ENCODE measurements at places on chromosomes 3 and 15.

DNA sequence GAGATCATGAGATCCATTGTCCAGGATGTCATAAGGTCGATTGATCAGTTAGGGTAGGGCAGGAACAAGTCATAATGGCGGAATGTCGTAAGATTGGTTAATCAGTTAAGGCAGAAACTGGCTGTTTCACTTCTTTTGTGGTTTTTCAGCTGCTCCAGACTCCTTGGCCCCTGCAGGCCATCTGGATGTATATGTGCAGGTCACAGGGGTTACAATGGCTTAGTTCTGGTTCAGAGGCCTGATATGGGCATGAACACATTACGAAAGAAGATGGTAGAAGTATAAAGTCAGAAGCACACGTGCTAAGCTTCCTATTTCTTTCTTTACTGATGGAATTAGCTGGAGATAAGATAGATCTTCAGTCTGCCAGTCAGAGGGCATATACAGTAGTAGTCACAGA, 315.4 kb upstream of the LRRC3B start:
- no peak for DNase-seq

- DNase-seq = peak; percentile 57
Measured at GRCh38 chr3:7779331-7779730, 722.3 kb upstream of the LMCD1 start.

GRCh38 chr3:141291559-141292355, 60.1 kb downstream of the PXYLP1 start:
- no peak for DNase-seq

- DNase-seq = no peak
Measured at GRCh38 chr3:120102232-120102631, 8.0 kb upstream of the GSK3B start.

DNA sequence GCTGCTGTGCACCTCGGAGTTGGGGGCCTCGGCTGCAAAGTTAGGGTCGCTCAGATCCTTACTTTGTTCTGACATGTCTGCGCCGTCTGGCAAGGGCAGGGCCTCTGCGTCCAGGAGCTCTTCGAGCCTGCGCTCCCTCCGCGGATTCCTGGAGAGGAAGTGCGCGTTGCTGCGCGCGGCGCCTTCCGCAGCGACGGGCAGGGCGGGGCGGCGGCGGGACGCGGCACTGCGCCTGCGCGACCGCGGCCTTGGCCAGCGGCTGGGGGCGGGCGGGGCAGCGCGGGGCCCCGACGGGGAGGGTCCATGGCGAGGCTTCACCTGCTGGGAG, at the start of gene NDN:
Gene NDN, minus strand, starts transcription at position 163 of the 328 bp plus-strand sequence. Its CDS starts 88 bp downstream, at position 75.
- no peak for DNase-seq

- no peak for DNase-seq
Measured at GRCh38 chr15:73318463-73319351, 50.1 kb downstream of the HCN4 start.

DNA sequence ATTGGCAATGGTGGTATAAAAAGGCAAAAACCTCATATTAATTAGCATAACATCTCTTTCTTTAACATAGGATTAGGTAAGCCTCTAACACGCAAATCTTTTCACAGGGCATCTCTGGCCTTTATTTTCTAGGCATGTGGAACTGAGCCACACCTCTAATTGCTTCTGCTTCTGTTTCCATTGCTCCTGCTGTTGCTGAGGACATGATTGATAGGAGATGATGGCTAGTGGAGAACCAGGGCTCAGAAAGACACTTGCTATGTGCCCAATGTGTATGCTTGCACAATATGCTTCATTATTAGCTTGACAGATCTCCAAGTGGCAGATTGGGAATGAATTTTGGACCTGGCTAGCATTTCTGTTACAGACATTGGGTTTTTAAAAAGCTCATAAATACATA, 114.5 kb downstream of the EPHA3 start:
- DNase-seq = no peak

- DNase-seq = no peak
Measured at GRCh38 chr3:195886181-195887141, 21.9 kb downstream of the TNK2 start.

- DNase-seq = no peak
Measured at GRCh38 chr3:194212845-194213331, 76.9 kb downstream of the HES1 start.

DNA sequence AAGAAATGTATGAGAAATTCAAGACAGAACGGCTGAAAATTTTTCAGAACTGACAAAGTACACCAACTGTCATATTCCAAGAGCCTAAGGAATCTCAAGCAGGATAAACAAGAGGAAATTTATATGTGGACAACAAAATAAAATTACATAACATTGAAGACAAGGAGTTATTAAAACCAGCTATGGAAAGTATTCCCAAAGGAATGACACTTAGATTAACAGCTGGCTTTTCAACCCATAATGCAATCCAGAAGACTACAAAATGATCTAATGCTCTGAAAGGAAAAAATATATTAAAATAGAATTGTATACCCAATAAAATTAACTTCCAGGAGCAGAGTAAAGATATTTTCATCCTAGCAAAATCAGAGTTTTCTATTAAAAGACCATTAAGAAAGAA, 132.2 kb upstream of the BNIP2 start:
- no peak for DNase-seq

DNA sequence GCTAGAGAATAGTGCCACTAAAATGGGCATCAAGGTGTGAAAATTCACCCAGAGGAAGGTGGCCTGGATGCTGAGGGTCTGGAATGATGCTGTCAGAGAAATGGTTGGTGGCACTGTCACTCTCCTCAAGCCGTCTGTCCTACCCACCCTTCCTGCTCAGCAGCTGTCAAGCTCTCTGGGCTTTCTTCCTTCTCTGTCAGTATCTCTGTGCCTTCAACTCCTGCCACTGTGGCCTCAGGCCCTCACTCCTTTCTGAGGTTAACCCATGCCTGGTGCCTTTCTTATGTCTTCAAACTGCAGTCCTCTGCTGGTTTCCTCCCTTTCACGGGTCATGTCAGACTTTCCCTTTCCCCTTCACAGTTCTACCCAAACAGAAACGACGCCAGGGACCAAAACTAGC, 4.4 kb downstream of the MYO5C start:
- DNase-seq = no peak

DNA sequence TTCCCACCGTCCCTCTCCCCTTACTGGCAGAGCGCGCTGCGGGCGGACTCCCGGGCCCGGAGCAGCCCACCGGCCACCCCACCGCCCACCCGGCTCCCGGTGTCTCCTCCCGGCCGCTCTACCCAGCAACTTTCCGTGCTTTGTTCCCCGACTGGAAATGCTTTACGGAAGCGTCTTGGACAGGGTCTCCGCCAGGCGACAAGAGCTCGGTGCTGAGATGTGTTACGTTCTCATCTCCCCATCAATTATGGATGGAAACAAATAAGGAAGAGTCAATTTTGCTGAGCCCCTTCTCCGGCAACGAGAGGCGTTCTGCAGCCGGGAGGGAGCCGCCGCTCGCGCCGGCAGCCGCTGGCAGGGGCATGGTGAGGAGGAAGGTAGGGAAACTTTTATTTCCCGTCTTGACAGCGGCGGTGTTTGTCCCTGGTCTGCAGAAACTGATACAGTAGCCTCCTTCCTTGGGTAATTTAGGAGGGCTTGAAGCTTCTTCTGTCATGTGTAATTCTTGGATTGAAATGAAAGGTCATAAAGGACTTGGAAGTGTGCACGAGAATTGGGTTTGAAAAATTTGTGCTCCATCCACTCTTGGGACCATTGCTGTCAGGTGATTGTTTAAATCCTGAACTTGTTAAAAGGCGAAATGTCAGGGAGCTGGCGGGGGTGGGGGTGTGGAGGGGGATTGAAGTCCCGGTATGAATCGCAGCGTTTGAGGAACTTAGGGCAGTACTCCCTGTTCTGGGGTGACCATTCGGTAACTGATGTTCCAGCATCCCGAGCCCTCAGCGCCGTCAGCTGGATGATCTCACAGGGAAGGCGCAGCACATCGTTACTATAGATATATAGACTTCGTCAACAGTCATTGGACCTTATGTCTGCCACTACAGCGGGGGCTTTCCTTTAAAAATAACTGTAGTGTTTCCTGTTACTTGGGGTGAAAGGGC, 1.5 kb downstream of the SEMA6D start:
- DNase-seq = no peak

All from NCI-H460 (cell line).